ENCODE measurements at places on chromosomes 7 and 10. TPM values are rescaled to one million over a fixed set of nuclear protein-coding genes. Genes with fewer than 3 reads are reported as not detected.

- DNase-seq: no peak
Observed at GRCh38 chr7:156607332-156608172, 33.0 kb upstream of the RNF32 start.

- peak; percentile 64 for DNase-seq
Observed at GRCh38 chr10:124155781-124156435, 62.5 kb upstream of the CHST15 start.

- DNase-seq: no peak
Observed at GRCh38 chr7:132856416-132856815, 225.5 kb downstream of the CHCHD3 start.

- DNase-seq: no peak
Observed at GRCh38 chr10:86073199-86073977, 293.2 kb downstream of the GRID1 start.

DNA sequence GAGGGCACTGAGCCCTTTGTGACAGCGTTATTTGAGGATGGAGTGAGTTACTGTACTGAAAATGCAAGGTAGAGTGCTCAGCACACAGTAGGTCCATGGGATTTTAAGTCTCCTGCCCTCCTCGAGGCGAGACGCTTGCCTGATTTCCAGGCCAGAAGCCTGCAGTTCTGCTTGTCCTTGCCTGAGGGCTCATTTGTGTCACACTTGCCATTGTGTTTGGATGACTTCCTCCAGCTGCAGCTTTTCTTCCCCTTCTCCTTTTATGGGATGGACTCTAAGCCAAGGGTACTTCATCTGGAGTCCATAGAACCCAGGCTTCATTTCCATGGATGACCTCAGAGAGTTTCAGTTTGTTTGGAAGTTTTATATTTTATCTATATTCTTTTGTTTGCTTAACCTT, 304.2 kb upstream of the BMPER start:
- no peak for DNase-seq

DNA sequence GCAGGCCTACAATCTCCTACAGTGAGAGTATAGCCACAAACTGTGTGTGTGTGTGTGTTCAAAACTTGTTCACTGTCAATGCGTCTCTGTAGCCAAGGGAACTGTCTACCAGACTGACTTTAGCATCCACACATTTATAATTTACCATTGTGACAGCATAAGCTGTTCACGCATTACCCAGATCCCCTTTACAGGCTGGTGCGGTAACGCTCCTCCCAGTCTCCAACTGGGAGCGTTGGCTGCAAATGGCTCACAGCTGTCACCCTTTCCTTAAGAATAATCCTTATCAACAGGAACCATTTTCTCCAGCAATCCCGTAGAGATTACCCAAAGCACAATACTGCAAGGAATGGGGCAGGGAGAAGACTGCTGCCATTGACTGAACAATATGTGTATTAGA, 199.5 kb downstream of the GPAM start:
- DNase-seq: no peak

- no peak for DNase-seq
Observed at GRCh38 chr10:29297678-29298077, 8.8 kb downstream of the LYZL1 start.

GRCh38 chr7:120185940-120186682, 86.9 kb upstream of the KCND2 start:
- DNase-seq: no peak

- DNase-seq: no peak
Observed at GRCh38 chr10:22335173-22335933, 9.9 kb upstream of the SPAG6 start.

DNA sequence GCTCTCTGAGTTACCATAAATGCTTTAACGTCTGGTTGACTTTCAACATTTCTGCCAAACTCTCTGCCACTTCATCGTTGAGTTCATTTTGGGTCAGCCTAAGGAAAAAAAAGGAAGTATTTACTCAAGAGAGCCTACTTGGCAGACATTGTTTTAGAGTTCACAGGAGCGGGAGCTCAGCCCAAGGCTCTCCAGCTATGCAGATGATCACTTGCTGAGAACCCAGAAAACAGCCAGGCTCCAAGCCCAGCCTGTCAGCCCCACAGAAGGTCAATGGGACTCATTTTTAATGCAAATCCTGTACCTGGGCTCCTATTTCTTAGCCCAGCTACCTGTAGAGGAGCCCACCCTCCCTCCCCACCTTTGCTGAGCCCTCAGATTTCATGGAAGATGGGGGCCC, 45.5 kb downstream of the NOD1 start:
- no peak for DNase-seq

GRCh38 chr7:150450491-150451001, at the start of gene GIMAP8:
TSS of gene GIMAP8 (plus strand) at chr7:150450630. CDS start at chr7:150466699, 16,069 bp downstream.
- DNase-seq: no peak

DNA sequence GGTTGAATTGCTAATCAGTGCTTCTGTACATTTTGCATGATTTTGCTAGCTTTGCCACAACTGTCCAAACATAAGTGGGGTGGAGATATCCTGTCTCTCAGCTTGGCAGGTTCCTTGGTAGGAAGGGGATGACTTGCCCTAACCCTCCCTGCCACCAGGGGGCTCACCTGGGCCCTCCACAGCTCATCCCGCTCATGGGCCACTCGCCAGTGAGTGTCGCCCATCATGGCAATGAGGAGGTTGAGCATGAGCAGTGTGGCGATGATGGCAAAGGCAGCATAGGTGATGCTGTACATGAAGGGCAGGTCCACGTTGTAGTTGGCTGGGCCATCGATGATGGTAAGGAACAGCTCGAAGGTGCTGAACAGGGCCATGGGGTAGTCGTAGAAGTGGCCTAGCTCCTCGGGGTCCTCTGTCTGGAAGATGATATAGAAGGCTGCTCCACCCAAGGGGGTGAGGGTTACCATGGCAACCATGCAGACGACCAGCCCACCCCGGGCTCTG, 12.2 kb downstream of the TRPV6 start:
- peak; percentile 29 for DNase-seq

DNA sequence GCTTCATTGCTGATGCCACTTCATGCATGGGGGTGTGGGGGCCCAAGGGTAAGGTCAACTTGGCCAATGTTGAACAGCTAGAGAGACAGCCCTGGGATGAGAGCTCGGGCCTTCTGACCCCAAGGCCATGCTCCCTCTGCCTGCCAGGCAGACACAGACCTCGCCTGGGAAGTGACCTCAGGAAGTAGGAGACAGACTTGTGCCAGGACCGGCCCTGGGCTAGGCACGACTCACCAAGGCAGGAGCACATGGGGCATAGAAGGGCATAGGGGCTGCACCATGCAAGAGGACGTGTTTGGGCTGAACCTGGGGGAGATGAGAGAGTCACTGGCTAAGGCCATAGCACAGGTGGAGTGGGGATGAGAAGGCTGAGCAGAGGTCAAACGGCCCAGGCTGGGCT, 27.1 kb downstream of the ZCCHC24 start:
- no peak for DNase-seq

- peak; percentile 92 for DNase-seq
Observed at GRCh38 chr7:105224884-105225651, 163.7 kb downstream of the SRPK2 start.

- no peak for DNase-seq
Observed at GRCh38 chr7:16044645-16045044, 358.2 kb upstream of the MEOX2 start.

GRCh38 chr10:88989824-88990383, 694 bp upstream of the FAS start:
- no peak for DNase-seq

DNA sequence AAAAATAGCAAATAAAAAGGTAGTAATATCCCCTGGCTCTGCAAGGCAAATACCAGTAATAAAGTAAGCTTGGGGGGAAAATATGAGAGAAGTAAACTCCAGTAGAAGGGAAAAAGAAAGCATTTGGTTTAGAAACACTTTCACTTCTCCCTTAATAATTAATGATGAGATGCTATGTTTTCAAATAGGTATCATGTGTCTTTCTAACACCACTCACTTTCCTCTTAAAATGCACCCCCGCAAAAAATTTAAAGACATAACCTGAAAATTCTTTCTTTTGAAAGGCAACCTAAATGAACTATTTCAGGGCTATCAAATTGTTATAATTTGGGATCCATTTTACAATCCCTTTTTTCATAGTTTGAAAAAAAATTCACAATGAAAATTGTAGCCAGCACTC, 240.3 kb downstream of the SNX10 start:
- no peak for DNase-seq

DNA sequence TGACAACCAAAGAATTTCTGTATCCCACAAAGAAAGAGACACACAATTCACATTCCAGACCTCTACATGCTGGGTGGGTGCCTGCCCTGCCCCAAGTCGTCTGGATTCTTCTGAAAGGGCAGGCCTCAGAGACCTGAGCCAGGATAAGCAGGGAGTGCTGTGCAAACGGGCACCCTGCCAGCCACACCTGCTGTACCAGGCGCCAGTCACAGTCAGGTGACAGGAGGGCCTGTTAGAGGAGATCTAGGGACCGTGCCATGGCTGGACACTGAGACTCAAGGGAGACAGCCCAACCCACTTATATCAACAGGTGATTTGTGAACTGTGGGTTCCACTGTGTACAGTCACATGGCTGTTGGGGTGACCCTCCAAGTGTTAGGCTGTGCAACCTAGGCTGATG, 103.1 kb upstream of the AFAP1L2 start:
- DNase-seq: no peak

The RAB19 gene
- not detected for total RNA-seq

The WASHC2A gene
- 27.1 TPM for total RNA-seq

The GATAD1 gene
- total RNA-seq: 17.6 TPM

The SPDYE5 gene
- not detected for total RNA-seq

The GRID2IP gene
- 0.22 TPM for total RNA-seq

The ECD gene
- 55.2 TPM for total RNA-seq

The LIPN gene
- not detected for total RNA-seq

The TRIM50 gene
- not detected for total RNA-seq

Measured in A172 (cell line).